ENCODE measurements at places on chromosomes 12 and 14.

- DNase-seq = no peak
Measured at GRCh38 chr12:63753743-63754142, 26.0 kb upstream of the RXYLT1 start.

DNA sequence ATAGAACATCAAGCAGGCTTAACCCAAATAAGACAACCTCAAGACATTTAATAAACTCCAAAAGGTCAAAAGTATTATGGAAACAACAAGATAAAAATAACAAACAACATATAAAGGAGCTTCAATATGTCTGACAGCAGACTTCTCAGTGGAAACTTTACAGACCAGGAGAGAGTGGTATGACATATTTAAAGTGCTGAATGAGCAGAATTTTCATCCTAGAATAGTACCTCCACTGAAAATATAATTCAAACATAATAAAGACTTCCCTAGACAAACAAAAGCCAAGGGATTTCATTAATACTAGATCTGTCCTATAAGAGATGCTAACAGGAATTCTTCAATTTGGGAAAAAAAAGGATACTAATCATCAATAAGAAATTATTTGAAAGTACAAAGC is 1005.0 kb downstream of the TMTC2 start:
- no peak for DNase-seq

GRCh38 chr12:121613462-121613861 is 12.9 kb upstream of the ORAI1 start:
- DNase-seq = no peak

DNA sequence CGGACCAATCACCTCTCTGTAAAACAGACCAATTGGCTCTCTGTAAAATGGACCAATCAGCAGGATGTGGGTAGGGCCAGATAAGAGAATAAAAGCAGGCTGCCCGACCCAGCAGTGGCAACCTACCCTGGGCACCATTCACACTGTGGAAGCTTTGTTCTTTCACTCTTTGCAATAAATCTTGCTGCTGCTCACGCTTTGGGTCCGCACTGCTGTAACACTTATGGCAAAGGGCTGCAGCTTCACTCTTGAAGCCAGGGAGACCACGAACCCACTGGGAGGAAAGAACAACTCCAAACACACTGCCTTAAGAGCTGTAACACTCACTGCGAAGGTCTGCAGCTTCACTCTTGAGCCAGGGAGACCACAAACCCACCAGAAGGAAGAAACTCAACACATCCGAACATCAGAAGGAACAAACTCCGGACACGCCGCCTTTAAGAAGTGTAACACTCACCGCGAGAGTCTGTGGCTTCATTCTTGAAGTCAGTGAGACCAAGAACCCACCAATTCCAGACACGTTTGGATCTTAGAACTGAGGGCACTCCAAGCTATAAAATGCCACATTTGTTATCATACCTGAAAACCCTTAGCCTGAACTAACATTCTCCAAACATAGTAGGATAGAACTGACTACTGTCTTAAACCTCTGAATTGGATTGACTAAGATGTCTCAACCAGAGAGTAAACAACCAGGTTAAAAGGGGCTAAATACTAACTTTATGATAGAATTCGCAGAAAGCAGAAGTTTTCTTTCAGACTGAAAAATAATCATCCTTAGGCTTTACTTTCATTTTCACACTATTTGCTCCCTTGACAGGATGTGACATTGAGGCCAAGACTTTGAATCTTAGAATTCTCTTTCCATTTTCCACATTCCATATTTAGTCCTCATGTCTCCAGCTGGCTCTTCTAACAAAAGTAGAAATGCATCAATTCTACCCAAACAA is 33.6 kb downstream of the CDKL1 start:
- peak; percentile 4 for DNase-seq

- no peak for DNase-seq
Measured at GRCh38 chr12:107875786-107876185, 101.3 kb downstream of the ASCL4 start.

GRCh38 chr14:58272588-58273372 is 25.6 kb upstream of the ARID4A start:
- no peak for DNase-seq

GRCh38 chr12:77510985-77511384 is 319.7 kb upstream of the NAV3 start:
- no peak for DNase-seq

- DNase-seq = no peak
Measured at GRCh38 chr14:82911930-82912329, 1378.3 kb upstream of the SEL1L start.

- DNase-seq = no peak
Measured at GRCh38 chr12:102900389-102900788, 16.7 kb downstream of the PAH start.

- no peak for DNase-seq
Measured at GRCh38 chr12:42641221-42641885, 51.8 kb upstream of the PRICKLE1 start.

DNA sequence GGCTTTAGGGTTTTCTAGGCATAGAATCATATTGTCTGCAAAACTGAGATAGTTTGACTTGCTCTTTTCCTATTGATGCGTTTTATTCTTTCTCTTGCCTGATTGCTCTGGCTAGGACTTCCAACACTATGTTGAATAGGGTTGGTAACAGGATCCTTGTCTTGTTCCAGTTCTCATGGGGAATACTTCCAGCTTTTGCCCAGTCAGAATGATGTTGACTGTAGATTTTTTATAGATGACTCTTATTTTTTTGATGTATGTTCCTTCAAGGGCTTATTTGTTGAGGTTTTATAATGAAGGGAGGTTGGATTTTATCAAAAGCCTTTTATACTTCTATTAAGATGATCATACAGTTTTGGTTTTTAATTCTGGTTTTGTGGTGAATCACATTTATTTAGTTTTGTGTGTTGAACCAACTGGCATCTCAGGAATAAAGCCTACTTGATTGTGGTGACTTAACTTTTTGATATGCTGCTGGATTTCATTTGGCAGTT is 478.2 kb downstream of the TMEM117 start:
- no peak for DNase-seq

DNA sequence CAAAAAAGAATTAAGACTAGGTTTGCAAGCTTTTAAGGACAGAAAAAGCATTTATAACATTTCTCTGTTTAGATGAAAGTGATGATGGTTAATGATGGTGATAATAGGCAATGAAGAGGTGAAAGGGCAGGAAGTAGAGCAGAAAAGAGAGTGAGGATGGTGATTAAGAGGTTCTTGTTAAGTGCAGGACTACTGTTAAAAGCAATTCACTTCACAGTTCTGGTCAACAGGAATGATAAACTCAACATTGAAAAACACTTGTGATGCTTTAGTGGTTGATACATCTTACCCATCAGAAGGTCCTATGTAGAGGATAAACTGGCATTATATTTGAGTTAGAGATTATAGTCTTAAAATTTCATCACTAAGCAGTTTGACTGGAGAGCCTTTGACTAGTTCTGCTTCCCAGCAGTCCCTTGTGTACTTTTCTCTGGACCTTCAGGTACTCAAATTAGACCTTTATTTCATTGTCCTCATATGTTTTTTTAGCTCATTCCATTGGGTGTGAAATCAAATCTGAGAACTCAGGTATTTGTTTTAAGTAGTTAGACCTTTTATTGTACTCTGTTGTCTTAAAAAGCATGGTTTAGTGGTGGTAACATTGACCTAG is 10.9 kb downstream of the RAP1B start:
- DNase-seq = no peak

DNA sequence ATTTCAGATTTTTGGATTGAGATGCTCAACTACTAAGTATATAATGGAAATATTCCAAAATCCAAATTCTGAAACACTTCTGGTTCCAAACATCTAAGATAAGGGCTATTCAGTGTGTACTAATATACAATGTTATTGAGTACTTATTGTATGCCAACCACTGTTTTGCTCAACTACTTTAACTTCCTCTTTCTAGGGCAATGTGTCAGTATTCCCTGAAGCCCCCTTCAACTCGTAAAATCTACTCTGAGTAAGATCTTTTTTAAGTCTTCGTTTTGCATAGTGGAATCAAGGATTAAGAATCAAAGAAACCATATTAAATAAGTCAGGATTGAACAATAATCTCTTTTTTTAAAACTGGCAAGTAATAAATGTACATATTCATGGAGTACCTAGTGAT is 45.5 kb downstream of the SPATA7 start:
- DNase-seq = no peak

GRCh38 chr12:52352951-52353350 is 14.3 kb downstream of the KRT85 start:
- DNase-seq = no peak

- DNase-seq = no peak
Measured at GRCh38 chr12:78818487-78818886, 46.1 kb upstream of the SYT1 start.

DNA sequence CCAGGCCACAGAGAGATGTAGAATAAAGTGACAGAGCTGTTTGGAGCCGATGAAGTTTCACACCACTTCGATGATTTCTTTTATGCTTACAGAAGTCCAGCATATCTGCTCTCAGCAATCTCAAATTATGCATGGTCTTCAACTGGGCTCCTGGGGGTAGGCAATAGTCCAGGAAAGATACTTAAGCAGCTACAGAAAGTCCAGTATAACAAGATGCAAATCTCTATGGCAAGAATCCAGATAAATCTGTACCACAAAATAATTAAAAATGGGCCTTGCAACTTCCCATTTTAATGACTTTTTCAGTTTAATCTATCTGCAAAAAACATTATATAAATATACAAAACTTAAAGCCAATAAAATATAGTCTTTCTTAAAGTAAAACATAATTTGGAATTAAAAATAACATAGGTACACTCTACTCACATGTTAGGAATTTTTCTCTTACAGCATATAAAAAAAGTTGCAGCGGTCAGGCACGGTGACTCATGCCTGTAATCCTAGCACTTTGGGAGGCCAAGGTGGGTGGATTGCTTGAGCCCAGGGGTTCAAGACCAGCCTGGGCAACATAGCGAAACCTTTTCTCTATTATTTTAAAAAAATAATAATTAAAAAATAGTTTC is 20.5 kb upstream of the RAD51AP1 start:
- no peak for DNase-seq

GRCh38 chr12:114166362-114166761 is 200.2 kb upstream of the RBM19 start:
- DNase-seq = no peak
